Thyroid gland (tissue), 4 donors: ENCODE measurements at places on chromosomes 1 and 21.
A peak's percentile ranks its signal among the peaks of the same experiment; 100 is the strongest.

GRCh38 chr1:58823481-58824010, 39.7 kb upstream of the JUN start:
- no peak for DNase-seq

- no peak for DNase-seq
Measured at GRCh38 chr1:109917051-109917767, 6.6 kb downstream of the CSF1 start.

GRCh38 chr1:224407571-224408293, 26.9 kb downstream of the WDR26 start:
- no peak for DNase-seq

- no peak for DNase-seq
Measured at GRCh38 chr1:159880430-159880829, 18.0 kb upstream of the VSIG8 start.

GRCh38 chr21:34887725-34888568, 161.2 kb downstream of the RUNX1 start:
- peak; percentile 64 for DNase-seq

- no peak for DNase-seq
Measured at GRCh38 chr1:13732971-13733667, 33.1 kb downstream of the PRDM2 start.

DNA sequence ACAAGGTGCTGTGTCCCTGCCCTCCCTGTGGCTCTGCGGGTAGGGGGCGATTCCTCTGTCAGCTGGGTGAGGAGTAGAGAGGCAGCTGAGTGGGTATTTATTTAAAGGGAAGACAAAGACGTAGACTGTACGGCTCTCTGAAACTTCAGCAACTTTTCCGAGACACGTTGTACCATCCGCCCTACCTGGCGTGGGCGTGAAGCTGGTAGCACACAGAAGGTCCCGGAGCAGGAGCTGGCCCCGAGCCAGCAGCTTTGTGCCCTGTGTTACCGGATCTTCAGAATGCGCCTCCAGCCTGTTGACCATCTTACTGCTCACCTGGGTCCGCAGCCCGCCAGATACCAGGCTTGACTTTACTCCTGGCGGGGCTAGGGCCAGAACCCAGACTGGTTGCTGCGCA, 34.9 kb downstream of the PRKCZ start:
- DNase-seq = no peak

DNA sequence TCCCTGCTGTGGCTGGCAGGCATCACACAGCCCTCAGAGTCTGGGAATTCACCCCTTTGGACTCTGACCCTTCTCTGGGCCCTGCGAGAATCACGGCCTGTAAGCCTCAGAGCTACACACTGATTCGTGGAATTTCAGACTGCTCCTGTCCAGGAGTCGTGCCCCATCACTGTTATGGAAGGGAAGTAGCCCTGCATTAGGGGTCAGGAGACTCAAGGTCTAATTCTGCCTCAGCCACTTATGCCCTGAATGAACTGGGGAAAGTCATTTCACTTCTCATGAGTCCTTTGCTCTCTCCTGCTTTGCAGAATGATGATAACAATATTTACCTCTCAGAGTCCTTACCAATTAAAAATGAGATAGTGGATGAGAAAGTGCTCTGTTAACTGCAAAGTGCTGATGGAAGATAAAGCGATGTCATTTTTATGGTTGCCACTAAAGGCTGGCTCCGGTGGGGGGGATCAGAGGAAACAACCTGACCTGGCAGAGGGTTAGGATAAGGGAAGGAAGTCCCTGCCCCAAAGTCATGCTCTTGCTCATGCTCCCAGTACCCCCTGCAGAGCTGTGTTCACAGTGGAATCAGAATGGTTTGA, 148.6 kb upstream of the CD34 start:
- DNase-seq = no peak

GRCh38 chr1:11352816-11353799, 80.1 kb downstream of the UBIAD1 start:
- no peak for DNase-seq

GRCh38 chr1:159161001-159161718, 10.3 kb upstream of the CADM3 start:
- DNase-seq = peak; percentile 78

DNA sequence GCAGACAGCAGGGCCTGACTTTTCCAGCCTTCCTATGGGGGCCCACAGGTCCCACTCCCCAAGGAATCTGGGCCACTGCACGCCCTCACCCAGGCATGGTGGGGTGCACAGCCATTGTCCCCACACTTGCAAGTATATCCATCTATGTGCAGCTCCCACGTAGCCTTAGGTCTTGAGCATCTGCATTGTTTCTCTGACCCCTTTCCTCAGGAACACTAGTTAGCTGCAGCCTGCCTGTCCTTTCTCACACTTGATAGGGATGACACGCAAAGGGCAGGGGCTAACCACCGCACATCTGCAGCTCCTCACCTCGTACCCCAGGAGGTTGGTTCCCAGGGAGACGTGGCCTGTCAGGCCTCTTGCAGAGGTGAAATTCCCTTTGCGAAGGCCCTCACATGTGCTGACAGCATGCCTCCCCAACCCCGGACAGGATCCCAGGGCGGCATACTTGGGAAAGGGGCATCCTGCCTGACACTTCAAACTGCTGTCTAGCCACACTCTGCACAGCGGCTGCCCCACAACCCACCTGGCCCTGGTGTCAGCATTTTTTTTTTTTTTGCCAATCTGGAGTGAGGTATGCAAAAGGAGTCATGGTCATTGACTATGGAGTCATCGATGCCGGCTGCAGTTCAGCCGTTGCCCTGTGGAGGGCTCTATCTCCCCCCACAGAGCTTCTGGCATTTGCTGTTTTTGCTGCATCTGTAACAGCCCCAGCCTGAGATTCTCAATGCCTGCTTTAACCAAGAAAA, 5.0 kb downstream of the JMJD4 start:
- peak; percentile 55 for DNase-seq

DNA sequence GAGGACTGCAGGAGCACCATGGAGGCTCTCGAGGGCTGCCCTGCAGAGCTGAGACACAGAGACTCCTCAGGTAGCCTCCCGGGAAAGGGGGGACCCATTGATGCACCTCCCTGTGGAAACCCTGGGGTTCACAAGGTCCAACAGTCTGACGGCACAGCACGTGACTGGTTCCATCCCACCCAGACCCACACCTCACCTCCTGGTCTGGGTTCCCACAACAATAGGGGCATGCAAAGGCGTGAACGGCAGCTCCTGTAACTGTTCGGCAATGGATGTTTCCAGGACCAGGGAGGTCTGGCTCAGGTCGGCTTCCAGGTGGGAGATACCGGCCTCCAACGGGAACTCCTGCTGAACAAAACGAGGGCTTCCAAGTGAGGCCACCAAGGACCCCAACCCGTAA, 86.8 kb downstream of the NPHP4 start:
- no peak for DNase-seq

DNA sequence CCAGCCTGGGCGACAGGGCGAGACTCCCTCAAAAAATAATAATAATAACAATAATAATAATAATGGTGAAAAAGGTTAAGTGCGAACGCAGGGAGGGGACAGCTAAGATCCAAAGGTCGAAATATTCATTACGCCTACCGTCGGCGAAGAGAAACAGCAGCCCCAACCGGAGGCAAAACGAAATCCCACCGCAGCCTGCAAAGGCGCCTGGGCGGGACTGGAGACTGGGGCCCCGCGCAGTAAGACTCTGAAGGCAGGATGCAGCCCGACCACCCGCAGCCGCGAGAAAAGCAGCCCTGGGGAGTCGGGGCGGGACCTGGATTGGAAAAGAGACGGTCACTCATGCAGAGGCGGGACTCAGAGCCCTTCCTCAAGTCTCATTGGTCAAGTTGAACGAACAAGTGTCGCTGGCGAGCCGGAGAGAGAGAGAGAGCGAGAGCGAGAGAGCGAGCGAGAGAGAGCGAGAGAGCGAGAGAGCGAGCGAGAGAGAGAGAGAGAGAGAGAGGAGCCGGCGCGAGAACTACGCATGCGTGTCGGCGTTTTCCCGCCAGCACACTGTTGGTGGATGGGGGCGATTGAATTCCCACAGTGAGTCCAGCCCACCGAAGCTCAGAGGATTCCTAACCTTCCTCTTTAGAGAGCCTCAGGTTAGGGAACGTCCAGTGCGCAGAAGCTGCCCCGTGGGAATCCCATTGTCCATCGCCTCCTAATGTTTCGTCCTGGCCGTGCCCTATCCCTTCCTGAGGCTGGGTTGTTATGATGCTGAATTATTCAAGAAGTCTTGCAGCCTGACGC, 10.7 kb downstream of the ENTREP3 start:
- peak; percentile 98 for DNase-seq

DNA sequence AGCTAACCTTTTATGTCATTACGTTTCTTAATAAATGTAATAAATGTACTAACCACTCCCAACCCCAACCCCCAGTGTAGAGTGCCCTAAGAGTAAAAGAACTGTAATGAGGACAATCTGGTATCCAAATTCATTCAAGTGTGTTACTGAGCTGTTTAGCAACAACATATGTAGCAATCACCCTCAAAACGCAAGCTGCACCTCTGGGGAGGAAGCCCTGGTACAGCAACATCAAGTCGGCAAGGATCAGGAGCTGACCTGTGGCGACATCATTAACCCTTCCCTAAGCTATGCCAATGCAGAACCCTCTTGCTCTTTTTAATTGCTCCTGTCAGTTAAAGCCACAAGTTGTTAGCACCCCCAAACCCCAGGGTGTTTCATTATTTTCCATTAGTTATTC, 47.1 kb downstream of the STX6 start:
- no peak for DNase-seq

GRCh38 chr1:234667600-234668576, 57.9 kb upstream of the IRF2BP2 start:
- DNase-seq = no peak

- no peak for DNase-seq
Measured at GRCh38 chr1:9164532-9164900, 35.6 kb upstream of the GPR157 start.

- DNase-seq = no peak
Measured at GRCh38 chr1:234551032-234551378, 59.0 kb downstream of the IRF2BP2 start.

GRCh38 chr1:150321826-150322166, 463 bp downstream of the PRPF3 start:
- DNase-seq = no peak

- no peak for DNase-seq
Measured at GRCh38 chr1:45619149-45619921, 4.5 kb downstream of the CCDC17 start.

GRCh38 chr1:200922406-200922805, 27.7 kb downstream of the INAVA start:
- DNase-seq = no peak

DNA sequence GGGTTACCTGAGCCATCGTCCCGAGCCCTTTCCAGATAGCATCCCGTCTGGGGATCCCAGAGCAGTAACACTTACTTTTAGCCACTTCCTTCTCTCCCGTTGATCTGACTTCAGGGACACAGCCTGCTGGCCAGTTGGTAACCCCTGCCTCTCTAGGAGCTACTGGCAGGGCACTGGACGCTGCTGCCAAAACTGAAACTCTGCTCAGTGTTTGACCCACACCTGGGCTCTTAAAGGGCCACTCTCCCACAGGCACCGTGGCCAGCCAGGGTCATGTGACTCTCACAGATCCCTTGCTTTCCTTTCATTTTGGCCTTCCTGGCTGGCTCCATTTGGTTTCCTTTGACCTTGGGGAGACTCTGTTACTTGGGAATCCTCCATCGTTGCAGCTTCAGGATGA, at the start of gene PIGR:
Gene PIGR, minus strand, starts transcription at position 206 of the 400 bp plus-strand sequence. CDS start 5,935 bp downstream, outside the sequence.
- peak; percentile 54 for DNase-seq

DNA sequence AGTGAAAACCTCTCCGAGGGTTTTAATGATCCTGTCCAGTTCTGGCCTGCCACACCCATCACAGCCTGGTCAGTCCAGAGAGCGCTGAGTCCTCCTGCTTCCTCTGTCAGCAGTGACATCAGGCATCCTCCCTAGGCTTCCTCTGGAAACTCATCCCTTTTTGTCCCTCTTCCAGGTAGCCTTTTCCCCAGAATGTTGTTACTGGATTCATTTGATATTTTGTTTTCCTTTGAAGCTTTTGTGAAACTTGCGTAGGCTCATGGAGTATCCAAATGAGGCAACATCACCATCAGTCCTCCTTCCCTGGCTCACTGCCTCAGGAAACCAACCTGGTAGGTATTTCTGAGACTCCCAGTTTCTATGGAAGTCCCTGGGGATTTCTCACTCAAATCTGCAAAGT, 27.0 kb upstream of the IGSF3 start:
- DNase-seq = no peak

GRCh38 chr1:97138515-97139032, 417.0 kb downstream of the PTBP2 start:
- DNase-seq = no peak

- DNase-seq = peak; percentile 88
Measured at GRCh38 chr1:8040586-8040985, 14.5 kb upstream of the ERRFI1 start.

GRCh38 chr1:156225677-156226014, 12.8 kb downstream of the PMF1 start:
- no peak for DNase-seq

- no peak for DNase-seq
Measured at GRCh38 chr1:30895944-30896660, 12.5 kb downstream of the SDC3 start.

- DNase-seq = no peak
Measured at GRCh38 chr1:53542551-53542950, 83.4 kb downstream of the DMRTB1 start.

- DNase-seq = no peak
Measured at GRCh38 chr1:178038372-178038771, 55.5 kb upstream of the RASAL2 start.

- DNase-seq = no peak
Measured at GRCh38 chr21:14495075-14495474, 51.0 kb downstream of the SAMSN1 start.

- DNase-seq = no peak
Measured at GRCh38 chr1:17881761-17882160, 126.6 kb downstream of the ACTL8 start.

DNA sequence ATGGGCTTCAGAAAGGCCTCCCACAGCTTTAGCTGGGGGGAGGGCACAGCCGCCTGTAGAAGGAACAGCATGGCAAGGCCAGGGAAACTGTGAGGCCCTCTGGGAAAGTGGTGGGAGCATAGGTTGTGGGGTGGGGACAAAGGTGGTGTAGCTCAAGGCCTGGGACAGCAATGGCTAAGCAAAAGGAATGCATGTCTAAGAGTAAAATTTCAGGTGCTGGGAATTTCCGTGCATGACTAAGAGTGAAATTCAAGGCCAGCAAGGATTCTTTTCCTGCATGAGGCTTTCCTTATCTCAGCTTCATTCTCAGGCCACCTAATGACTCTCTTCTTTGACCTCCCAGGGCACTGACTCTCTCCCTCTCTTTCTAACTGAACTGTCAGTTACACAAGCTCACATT, 86.5 kb upstream of the WNT4 start:
- DNase-seq = no peak
